ENCODE measurements at places on chromosomes 7 and 10. TPM values are rescaled to one million over a fixed set of nuclear protein-coding genes. Genes with fewer than 3 reads are reported as not detected.

GRCh38 chr7:49706106-49706505, 67.3 kb upstream of the VWC2 start:
- no peak for DNase-seq

GRCh38 chr7:123367484-123368122, 166.8 kb downstream of the IQUB start:
- DNase-seq: peak; percentile 56

- DNase-seq: no peak
These were observed 44.3 kb downstream of the INSYN2A start for GRCh38 chr10:127151981-127152699.

DNA sequence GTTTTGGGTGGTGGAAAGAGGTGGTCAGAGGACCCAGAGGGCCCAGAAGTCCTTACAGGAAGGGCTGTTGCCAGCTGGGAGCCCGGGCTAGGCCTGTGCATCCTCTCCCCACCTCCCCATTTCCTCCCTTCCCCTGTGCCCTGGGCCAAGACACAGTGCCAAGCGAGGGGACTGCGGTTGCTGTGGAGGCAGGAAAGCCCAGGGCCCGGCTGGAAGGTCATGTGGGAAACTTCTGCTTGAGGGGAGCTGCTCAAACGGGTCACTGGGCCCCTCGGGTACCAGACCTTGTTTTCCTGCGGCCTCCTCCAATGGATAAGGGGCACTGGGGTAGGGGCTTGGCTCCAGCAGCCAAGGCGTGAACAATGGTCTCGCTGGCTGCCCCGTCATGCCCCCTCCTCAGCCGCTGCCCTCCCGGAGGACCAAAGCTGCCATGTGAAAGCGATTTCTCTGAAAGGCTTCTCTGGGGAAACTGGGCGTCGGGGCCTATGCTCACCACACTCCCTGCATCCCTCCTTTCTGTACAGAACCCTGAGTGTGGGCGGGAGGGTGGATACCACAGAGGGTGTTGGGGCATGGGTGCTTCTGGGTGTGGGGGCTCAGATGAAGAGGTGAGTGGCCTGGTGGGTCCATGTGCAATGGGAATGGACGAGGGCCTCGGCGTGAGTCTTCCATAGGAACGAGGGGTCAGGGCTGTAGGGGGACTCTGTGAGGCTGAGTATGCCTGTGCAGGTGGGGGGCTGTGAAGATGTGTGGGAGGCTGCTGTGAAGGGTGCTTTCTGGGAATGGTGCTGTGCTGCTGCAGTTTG, 135.3 kb downstream of the PTPN20 start:
- no peak for DNase-seq

DNA sequence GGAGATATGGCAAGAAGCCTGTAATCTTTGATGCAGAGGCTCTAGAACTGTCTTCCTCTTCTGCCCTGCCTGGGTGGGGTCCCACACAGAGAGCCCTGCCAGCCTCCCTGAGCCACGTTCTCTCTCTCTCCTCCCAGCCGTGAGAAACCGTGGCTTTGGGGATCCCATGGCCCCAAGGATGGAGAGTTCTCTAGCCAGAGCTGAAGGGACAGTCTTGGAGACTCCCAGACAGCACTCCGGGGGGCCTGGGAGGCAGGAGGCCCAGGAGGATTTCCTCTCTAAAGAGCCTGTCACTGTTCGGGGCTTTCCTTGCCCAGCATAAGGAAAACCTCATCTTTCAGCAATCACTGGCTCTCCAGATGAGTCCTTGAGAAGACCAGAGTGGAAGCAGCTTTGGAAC, 227.1 kb downstream of the ARHGAP12 start:
- no peak for DNase-seq

DNA sequence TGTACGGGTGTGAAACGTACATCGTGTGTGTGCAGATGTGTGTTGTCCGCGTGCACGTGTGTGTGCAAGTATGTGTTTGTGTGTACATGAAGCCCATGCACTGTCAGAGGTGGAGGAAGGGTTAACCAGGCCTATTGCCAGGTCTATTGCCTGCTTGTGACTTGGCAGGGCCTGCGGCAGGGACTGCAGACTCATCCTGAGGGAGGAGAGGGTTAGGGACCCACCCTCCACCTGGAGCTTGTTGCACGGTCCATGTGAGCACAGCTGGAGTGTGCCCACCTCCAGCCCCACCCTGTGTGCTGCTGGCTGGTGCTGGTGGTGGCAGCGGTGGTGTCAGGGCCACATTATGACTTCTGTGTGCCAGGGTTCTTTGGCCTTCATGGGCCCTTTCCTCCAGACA, 7.1 kb upstream of the AQP1 start:
- no peak for DNase-seq

- no peak for DNase-seq
These were observed 88.1 kb upstream of the KCND2 start for GRCh38 chr7:120184866-120185265.

- no peak for DNase-seq
These were observed 239.0 kb downstream of the PRKG1 start for GRCh38 chr10:51313251-51313650.

- no peak for DNase-seq
These were observed 93.2 kb downstream of the DNAJB9 start for GRCh38 chr7:108662783-108663362.

DNA sequence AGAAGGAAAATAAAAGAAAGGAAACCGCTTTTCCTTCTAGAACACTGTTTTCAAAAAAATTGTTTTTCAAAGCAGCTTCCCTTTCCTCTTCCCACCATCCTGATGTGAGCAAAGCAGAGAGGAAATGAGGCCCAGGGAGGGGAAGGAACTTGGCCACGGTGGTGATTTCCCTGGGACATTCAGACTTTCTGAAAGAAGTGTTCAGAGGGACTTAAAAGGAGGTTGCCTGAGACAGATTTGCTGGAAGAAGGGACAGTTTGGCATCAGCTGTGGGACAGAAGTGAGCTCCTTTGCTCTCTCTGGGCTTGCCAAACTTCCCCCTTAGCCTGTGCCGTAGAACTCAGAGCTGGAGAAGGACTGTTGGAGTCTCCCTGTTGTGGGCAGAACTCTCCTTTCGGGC, 30.3 kb downstream of the ADCYAP1R1 start:
- peak; percentile 28 for DNase-seq

DNA sequence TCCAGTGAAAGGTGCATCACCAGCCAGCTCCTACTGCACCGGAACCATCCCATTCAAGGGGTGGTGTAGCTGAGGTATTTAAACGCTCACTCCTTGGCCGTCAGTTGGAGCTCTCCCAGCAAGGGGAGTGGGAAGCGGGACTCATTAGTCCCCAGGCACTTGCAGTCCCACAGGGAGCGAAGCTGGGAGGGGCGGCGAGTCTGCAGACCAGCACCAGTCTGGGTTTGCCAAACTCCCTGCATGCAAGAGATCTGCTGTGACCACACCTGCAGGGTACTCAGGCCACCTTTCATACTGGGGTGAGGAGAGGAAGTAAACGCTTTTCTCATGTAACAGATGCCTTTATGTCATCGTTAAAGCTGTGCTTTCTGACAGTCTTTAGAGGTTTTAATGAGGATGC, 187.9 kb downstream of the PTPRN2 start:
- DNase-seq: no peak

DNA sequence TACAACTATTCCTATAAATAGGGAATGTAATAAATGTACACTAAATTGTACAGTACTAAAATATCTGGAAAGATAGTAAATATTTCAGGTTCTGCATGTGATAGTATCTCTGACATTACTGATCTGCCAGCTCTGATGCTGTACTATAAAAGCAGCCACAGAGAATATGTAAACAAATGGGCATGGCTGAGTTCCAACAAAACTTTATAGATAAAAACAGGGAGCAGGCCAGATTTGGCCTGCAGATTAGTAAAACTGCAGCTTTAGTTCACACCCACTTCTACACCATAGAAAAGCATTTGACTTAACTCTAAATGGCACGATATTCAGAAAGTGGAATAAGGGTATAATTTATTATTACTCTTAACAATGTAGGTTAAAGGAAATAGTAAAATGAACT, 18.8 kb upstream of the TLL2 start:
- DNase-seq: peak; percentile 37

- no peak for DNase-seq
These were observed 97.7 kb downstream of the USP6NL start for GRCh38 chr10:11513727-11514126.

DNA sequence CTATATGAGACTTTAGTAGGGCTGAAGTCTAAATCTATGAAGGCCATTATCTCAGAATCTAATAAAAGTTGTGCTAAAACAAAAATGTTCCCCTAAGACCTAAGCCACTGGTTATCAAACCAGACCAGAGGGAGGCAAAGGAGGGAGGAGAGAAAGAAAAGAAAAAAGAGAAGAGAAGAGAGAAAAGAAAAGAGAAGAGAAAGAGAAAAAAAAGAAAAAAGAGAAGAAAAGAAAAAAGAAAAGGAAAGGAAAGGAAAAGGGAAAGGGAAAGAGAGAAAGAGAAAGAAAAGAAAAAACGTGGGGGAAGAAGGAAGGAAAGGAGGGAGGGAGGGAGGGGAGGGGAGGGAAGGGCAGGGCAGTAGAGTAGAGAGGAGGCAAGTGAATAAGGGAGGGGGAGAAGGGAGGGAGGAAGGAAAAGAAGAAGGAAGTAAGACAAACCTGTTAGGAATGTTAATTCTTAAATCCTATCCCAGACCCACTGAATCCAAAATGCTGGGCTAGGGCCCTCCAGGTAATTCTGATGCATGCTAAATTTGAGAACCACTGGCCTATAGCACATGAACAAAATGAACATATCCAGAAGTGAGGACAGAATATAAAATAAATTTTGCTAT, 98.9 kb downstream of the TPK1 start:
- no peak for DNase-seq

DNA sequence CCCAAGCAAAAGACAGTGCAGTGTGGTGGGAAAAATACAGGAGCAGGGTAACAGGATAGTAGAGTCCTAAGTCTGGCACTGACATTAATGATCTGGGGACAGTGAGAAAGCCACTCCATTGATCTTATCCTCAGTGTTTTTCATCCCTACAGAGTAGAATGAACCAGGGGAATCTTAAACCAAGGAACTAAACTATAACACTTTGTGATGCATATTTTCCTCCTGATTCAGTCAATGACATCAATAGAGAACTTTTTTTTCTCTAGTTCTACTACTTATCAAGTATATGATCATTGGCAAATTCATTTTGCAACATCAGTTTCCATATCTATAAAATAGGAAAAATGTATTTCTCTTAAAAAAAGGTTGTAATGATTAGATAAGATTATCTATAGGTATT, 151.1 kb downstream of the TMEM26 start:
- no peak for DNase-seq

DNA sequence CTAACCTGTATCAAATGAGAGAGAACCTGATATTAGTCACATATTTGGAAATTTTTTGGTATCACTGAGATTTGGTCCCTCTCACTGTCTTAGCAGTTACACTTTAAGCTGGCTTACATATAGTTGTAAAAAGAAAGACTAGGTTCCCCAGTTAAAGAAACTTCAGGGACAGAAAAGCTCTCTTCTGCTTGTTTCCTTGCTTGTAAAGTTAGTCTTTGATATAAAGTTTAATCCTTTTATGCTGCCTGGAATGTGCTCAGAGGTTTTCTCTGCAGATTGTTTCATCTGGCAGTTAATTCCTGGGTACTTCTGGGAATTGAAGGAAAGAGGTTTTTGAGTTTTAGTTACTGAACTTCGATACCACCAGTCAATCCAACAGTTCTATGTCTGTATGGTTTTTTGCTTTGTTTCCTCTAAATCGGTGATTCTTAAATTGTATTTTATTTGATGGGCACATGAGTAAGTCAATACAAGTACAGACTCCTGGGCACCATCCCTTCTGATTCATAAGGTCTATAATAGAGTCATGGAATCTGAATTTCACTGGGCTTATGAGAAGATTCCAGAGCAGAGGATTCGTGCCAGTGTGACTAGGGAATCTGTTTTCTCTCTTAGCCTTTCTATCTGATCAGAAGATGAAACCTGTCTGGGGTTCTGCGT, 1080.9 kb upstream of the C7orf33 start:
- no peak for DNase-seq

DNA sequence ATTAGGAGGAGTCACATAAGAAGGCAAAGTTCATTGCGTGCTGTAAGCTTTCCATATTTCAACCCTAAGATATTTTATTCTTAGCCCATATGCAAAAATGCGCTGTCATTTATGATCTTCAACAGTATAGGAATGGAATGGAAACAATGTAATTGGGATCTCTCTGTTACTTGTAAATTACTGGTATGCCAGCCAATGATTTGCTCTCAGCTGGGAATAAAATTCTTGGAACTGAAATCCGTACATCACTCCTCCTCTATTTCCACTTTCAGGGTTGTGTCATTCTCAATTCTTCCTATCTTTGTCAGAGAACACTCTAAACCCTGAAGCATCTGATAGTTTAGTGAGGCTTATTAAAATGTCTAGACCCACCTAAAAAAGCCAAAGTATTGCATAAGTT, 80.7 kb upstream of the STEAP4 start:
- no peak for DNase-seq

DNA sequence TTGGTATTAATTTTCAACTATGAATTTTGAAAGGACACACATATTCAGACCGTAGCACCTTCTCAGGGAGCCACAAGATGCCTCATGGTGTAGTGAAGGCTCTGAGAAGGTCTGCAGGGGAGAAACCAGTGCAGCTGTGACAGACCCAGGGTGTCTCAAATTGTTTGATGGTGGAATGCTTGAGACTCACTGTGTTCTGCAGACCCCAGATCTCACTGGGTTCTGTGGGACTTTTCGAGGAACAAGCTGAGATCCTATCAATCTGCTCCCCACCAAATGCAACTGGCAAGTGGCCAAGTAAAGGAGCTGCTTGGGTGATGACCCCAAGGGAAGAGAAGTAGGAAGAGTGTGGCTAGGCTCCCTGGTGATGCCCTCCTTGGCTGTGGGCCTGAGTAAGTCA, 130.5 kb upstream of the UNC5B start:
- no peak for DNase-seq

- DNase-seq: no peak
These were observed 56.5 kb downstream of the MAP3K8 start for GRCh38 chr10:30490289-30491000.

GRCh38 chr10:132624847-132625471, 87.4 kb downstream of the INPP5A start:
- no peak for DNase-seq

DNA sequence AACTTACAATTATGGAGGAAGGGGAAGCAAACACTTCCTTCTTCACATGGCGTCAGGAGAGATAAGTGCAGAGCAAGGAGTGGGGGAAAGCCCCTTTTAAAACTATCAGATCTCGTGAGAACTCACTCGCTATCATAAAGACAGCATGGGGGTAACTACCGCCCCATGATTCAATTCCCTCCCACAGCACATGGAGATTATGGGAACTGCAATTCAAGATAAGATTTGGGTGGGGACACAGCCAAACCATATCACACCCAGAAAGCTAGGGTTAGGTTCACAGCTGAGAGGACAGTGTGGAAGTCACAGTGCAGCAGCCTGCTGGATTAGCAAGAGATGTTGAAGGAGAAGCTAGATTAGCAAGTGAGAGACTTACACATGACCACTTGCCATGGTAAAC, 81.6 kb downstream of the CRTAC1 start:
- no peak for DNase-seq

GRCh38 chr7:83925860-83926259, 268.7 kb downstream of the SEMA3A start:
- no peak for DNase-seq

- DNase-seq: peak; percentile 46
These were observed 17.3 kb downstream of the GRID2IP start for GRCh38 chr7:6533893-6534495.

Gene AGBL3
- total RNA-seq: 0.44 TPM

Gene TMEM213
- not detected for total RNA-seq

Gene CC2D2B
- total RNA-seq: not detected

Gene PRSS37
- not detected for total RNA-seq

Gene ENTPD1
- total RNA-seq: 2.6 TPM

Gene MMRN2
- total RNA-seq: 96.3 TPM

Gene TMEM176B
- not detected for total RNA-seq

Gene ALDH18A1
- total RNA-seq: 61.0 TPM
